ENCODE measurements at places on chromosomes 7 and 10.
A peak's percentile ranks its signal among the peaks of the same experiment; 100 is the strongest.

GRCh38 chr10:27285093-27285492, 44.5 kb upstream of the ACBD5 start:
- peak; percentile 9 for DNase-seq

DNA sequence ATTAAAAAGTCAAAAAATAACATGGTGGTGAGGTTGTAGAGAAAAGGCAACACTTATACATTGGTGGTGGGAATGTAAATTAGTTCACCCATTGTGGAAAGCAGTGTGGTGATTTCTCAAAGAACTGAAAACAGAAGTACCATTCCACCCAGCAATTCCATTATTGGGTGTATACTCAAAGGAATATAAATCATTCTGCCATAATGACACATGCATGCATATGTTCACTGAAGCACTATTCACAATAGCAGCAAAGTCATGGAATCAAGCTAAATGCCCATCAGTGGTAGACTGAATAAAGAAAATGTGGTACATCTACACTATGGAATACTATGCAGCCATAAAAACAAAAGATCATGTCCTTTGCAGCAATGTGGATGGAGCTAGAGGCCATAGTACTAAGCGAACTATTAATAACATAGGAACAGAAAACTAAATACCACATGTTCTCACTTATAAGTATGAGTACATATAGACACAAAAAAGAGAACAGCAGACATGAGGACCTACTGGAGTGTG, 66.1 kb upstream of the MKLN1 start:
- DNase-seq = no peak

DNA sequence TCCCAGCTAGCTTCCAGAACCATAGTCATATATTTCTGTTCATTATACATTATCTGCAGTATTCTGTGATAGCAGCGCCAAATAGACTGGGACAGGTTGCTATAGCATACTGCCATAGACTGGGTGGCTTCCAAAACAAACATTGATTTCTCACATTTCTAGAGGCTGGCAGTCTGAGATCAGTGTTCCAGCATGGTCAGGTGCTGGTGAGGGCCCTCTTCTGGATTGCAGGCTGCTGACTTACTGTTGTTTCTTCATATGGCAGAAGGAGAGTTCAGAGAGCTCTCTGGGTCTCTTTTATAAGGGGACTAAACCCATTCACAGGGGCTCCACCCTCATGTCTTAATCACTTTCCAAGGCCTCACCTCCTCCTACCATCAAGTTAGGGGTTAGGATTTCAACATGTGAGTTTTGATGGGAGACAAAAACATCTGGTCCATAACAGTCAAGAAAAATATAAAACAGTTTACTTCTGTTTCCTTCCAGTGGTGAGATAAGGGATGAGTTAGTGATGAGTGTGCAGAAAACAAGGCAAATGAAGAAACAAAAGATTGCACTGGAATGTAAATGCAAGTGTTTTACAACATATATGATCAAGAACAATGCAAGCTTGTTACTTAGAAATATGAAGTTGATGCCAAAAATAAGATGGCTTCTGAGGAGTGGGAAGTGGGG, 399.0 kb upstream of the C7orf33 start:
- no peak for DNase-seq

DNA sequence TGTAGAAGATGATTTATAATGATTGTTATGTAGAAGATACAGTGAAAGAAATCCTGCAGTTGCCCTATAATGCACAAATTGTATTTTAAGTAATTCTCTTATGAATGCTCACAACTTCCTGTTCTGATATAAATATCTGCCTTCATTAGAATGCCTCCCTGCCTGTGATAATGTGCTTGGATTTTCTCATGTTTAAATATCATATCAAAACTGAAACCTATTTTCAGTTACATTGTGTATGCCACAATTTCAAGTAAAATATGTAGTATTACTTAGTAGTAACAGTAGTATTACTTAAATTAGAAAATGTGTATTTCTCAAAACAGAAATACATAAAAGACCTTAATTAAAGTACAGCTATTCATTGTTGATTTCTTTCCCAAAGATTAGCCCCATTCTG, 41.1 kb upstream of the TFEC start:
- DNase-seq = no peak

DNA sequence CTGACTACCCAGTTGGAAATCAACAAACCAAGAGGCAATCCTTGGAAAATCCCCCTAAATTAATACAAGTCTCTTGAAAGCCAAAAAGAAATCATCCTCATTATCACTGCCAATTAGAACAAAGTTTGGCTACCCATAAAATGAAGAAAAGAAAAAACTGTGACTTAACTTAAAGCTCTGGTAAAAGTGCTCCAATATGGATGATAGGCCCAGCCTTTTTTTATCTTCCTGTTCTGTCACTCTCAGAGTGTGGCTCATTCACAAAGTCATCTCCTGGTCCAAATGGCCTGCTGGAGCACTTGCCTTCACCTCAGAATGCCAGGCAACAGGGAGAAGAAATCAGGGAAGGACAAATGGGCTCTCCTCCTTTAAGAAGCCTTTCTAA, 155.1 kb upstream of the GHITM start:
- no peak for DNase-seq

DNA sequence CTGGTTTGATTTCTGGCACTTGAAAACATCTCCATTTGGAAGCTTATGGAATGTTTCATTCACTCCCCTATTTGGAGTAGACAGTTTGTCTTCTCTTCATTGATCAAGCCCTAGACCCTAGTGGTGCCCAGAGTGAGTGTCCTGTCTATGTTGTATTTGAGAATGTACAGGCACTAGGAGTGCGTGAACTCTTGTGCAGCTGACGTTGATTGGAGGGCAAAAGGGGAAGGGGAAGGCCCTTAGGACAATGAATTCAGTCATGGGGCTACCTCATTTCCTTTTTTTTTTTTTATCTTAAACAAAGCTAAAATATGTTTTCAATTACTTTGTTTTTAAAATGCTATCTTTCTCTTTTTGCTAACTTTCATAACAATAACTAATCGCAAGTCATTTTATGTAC, 66.5 kb downstream of the ADD3 start:
- peak; percentile 71 for DNase-seq

- DNase-seq = no peak
These were observed 305.5 kb downstream of the C7orf25 start for GRCh38 chr7:42606193-42606905.

DNA sequence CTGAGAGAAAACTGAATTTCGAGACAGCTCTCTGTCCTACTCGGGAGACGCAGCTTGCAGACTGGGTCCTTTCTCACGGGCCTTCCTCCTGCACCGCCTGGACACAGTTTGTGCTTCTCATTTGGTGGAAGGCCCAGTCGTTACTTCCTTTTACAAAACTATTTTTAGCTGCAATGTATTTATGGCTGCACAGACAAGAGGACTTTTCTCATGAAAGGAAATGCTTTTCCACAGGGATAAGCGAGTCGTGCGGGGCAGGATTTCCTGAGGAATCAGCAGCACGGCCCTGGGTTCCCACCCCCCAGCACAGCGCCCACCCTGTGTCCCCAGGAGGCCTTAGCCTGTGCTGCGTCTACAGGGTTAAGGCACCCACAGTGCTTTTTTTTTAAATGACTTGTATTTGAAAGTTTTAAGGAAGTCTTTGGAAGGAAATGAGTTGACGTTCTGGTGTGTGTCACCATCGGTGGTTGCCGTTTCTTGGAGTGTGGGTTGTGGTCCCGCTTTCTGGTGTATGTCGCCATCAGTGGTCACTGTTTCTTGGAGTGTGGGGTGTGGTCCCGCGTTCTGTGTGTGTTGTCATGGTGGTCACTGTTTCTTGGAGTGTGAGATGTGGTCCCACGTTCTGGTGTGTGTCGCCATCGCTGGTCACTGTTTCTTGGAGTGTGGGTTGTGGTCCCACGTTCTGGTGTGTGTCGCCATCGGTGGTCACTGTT, 50.9 kb downstream of the INPP5A start:
- peak; percentile 100 for DNase-seq

GRCh38 chr10:127307338-127307737, 110.9 kb upstream of the INSYN2A start:
- DNase-seq = no peak

DNA sequence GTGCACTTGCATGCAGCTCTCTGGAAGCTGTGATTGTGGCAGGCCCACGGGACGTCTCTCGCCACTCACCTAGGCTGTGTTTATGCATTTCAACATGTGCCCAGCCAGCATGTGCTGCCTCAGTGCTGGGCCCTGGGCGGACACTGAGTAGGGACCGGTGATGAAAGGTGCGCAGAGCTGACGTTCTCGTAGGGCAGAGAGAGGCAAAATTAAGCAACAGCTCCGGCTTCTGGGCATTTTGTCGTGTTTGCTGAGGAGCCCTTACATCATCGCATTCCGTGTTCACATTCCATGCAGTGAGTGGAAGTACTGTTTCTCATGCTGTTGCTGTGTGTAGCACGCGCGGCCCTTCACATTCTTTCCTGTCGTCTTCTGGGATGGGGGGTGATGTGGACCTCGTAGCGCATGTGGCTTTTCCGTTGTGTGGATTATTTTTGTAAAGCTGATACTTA, 50.5 kb downstream of the PRF1 start:
- DNase-seq = no peak

DNA sequence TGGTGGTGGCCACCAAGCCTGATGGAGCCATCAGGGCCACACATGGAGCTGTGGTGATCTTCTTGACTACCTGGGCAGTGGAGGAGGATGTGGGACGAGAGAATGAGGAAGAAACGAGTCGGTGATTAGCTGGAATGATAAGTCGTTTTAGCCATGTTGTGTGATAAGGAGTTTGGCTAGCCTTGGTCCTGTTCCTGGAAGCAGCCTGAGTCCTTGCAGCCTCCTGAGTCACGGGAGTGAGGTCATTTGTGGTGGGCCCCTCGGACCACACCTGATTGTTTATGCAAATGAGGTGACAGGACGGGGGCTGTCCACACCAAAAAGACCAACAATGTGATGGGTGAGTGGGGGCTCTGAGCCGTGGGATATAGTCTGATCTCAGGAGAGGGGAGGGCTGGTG, 554.4 kb downstream of the PTPRN2 start:
- DNase-seq = no peak

GRCh38 chr10:84938117-84938905, 609.9 kb downstream of the CCSER2 start:
- DNase-seq = no peak

DNA sequence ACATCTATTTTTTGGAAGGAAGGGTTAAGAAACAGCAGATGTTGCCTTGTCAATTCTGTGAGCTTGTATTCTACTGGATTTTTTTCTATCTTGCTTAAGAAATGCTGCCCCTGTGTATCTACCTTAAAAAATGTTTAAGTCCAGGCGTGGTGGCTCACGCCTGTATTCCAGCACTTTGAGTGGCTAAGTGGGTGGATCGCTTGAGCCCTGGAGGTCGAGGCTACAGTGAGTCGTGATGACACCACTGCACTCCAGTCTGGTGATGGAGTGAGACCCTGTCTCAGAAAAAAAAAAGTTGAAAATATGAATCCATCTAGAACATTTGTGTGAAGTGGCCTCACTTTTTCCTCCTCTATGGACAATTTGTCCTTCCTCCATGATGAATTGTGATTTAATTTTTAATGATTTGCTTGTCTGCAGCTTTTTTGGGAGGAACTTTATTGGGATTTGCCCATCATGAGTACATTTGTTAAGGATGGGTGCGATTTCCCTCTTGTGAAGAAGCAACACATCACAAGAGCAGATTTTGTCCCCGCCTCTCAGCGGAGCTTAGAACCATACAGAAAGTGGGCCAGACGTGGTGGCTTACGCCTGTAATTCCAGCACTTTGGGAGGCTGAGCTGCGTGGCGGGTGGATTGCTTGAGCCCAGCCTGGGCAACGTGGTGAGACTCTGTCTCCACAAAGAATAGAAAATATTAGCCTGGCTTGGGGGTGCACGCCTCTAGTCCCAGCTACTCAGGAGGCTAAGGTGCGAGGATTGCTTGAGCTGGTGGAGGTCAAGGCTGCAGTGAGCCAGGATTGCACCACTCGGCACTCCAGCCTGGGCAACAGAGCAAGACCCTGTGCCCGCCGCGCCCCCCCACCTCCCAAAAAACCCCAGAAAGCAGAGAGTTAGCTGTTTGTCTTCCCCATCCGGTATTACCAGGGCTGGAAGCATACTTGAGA, 57.7 kb downstream of the DNAJB6 start:
- no peak for DNase-seq

DNA sequence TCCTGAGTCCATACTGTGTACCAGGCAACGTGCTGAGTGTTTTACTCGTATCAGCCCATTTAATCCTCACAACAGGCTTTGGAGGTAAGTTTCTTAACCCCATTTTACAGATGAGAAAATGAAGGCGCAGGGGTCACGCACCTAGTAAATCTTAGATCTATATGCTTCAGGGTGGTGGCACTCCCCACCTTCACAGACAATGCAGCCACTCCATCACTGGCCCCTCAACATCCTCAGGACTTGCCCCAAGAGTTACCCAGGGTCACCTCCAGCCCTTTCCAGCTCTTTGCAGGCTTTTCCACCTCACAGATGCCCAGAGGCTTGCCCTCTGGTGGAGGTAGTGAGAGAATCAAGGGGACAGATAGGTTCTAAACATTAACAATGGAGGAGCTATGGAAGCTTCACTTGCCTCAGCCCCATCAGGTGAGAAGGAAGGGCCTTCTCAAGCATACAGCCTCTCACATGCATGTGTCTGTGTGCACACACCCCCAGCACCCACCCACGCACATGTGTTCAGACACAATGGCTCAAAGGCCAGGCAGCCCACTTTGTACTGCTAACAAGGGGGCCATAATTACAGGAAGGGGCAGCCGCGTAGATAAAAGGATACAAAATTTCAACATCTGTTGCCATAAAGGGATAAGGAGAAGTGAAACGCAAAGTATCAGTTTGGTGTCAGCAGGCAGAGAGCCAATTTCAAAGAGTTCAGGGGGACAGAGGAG, 29.1 kb downstream of the DPCD start:
- DNase-seq = peak; percentile 89

DNA sequence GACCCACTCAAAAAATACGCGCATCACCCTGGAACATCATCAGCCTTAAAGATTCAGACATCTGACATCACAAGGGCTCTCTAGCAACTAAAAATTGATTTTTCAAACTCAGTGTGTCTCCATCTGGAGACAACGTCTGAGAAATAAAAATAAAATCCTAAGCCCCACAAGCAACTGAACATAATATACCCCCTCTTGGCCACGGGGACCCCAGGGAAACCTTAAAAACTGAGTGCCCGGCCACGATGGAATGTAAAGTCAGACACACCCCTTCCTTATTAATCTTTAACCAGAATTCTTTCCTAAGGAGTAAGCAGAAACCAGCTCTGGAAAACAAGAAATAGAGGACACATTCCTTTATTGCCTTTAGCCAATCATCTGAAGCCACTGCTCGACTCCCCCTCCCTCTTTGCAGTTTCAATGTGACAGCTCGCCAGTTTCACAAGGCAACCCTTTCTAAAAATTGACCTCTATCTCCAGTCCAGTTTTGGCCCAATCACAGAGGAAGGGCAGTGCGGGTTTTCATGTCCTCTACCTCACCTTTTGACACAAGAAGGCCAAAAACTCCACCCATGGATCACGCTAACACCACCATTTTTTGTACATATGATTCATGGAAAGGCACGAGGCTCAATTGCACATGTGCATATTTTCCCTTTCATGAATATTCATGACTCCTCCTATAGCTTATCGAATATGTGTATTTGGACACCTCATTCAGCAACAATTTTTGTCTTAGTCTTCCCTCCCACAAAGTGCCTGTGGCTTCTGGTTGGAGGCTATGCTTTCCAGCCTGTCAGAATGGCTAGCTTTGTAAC, 24.2 kb downstream of the IFIT3 start:
- DNase-seq = no peak

All from MV-4-11 (cell line).